Stimulated activated CD8-positive, alpha-beta memory T cell treated with anti-CD3 and anti-CD28 coated beads, Interleukin-4, amount 100 ng/mL, for 4 hours (primary cell): ENCODE measurements at places on chromosomes 5 and 9.

DNA sequence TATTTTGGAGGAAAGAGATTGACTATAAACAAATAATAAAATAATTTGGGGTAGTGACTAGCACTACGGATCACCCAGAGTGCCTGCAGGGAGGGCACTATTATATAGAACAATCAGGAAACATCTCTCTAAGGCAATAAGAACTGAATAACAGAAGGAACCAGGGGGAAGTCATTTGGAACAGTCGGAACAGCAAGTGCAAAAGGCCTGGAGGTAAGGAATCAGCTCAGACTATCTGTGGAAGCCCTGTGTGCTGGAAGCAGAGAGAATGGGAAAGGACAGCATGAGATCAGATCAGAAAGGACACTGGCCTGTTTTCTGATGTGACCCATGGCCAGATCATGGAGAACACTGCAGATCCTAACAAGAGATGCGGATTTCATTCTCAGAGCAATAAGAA lies 357.6 kb downstream of the EFNA5 start:
- no peak for DNase-seq

DNA sequence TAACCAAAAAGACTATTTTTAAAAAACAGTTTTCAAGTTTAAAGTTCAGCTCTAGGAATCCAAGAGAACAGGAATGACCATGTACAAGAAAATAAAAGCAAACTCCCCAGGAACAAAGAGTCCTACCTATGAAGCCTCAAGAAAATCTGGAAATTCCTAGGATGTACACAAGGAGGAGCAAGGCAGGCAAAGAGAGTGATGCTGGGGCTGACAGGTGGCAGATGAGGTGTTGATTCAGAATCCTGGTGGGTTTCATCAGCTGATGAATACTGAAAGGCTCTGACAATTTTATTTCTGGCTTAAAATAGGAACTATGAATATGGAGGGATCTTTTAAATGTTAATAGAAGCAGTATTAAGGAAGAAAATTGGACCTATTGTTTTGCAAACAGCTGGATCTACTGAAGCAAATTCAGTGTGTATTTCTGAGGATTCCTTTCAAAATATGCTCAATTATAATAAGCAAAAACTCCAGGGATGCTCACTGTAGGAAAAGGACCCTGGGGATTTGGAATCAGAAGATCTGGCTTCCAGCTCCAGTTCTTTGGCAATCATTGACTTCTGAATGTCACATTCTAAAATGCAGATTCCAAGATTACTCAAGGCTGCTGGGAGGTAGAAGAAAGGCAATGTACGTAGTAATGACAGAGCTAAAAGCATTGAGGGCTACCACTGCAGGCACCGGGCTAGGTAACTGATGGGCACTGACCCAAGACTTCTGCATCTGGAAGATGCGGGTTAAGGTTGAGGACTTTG lies 28.0 kb upstream of the SH3RF2 start:
- no peak for DNase-seq

DNA sequence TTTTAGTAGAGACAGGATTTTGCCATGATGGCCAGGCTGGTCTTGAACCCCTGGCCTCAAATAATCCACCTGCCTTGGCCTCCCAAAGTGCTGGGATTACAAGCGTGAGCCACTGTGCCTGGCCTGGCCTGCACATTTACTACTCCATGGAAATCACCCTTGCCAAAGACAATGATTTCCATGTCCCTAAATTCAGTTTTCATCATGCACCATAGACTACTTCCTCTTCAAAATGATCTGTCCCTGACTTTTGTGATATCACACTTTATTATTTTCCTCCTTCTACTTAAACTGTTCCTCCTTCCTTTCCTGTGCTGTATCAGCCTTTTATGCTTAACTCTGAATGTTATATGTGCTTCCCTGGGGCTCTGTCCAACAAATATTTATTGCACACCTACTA lies 20.3 kb downstream of the SLC28A3 start:
- DNase-seq = no peak

DNA sequence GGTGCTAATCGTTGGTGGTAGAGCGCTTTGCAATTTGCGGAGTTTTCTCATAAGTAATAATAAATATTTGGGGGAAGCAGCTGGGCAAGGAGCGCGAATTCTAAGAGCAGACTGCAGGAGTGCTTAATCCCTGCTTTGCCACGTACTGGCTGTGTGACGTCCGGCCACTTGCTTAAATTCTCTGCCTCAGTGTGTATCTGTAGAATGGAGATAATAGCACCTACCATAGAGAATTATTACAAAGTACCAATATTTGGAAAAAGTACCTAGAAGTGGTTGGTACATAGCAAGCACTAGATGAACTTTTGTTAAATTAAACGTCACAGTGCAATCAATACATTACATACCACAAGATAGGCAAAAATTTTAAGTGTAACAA lies 598 bp upstream of the TMED7 start:
- DNase-seq = no peak

GRCh38 chr5:124702525-124702924 lies 43.9 kb downstream of the ZNF608 start:
- no peak for DNase-seq

- no peak for DNase-seq
Measured at GRCh38 chr5:100841358-100842076, 61.6 kb downstream of the ST8SIA4 start.
